ENCODE measurements at places on chromosomes 12 and 14. TPM values are rescaled to one million over a fixed set of nuclear protein-coding genes. Genes with fewer than 3 reads are reported as not detected.

SSPN gene
- total RNA-seq, result not detected

IL22 gene
- 0.42 TPM for total RNA-seq

IKBIP gene
- 18.8 TPM for total RNA-seq

FRS2 gene
- 18.4 TPM for total RNA-seq

ATXN3 gene
- 28.8 TPM for total RNA-seq

MSI1 gene
- not detected for total RNA-seq

TBX3 gene
- not detected for total RNA-seq

LIN7A gene
- total RNA-seq, result not detected

ETV6 gene
- 34.2 TPM for total RNA-seq

KRT8 gene
- 0.57 TPM for total RNA-seq

DDX54 gene
- 65.6 TPM for total RNA-seq
